ENCODE measurements at places on chromosomes 6 and 20.

DNA sequence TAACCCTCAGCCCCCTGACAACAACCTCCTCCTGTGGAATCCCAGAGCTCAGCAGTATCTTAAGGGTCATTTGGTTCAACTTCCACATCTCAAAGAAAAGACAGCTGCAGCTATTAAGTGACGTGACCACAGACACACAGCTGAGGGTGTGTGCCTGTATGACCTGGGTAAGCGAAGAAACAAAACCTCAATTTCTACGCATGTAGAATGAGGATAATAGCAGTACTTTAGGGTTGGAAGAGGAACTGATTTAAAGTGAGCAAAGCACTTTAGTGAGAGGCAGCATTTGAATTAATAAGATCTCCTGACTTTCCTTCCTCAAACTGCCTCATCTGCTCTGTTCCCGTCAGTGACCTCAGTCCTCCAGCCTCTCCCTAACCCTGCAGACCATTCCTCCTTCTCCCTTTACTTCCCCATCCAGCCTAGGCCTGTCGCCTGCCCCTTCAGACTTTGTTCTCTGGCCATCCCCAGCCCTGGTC is 6.8 kb upstream of the ARMC2 start:
- DNase-seq: no peak
- H3K27me3 ChIP-seq: peaks cover 11% of the 10 kb centered on the region
- H3K36me3 ChIP-seq: no peaks in the 10 kb centered on the region
- peaks cover 22% of the 10 kb centered on the region for H3K4me1 ChIP-seq
- H3K27ac ChIP-seq: no peak overlapping the region
- no peak overlapping the region for H3K4me3 ChIP-seq

DNA sequence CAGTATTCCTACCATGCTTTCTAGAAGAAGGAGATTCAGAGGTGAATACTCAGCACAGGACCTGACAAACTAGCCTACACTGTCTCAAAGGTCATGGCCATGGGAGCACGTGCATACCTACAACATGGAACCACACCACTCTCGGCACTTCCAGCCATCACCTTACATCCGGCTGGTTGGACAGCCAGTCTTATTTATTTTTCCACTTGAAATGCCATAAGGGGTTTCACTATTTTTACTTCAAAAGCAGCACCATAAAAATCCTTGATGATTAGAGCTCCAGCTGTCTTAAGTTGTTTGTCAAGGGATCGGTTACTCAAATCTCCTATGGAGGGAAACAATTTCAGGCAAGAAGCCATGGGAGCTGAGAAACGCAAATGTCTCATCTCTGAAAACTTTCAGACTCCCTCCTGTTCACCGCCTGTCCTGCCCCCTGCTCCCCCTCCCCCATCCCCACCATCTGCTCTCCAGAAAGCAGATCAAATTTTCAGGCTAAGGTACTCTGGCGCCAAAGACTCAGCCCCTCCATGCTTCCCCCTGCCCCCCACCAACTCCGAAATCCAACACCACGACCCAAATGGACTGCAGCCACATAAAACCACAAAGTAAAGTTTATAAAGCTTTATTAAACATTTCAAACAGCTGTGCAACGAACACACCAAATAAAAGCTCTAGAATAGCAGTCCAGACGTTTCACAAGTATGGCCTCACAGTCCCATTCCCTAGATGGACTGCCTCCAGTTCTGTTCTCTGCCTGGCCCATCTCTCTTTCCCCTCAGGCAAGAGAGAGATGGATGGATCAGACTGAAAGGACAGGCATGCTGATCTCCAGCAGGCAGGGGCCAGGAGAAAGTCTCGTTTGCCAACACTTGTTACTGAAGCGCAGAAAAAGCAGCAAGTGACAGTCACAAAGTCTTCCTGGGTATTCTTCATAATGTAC is 4.0 kb upstream of the NNAT start:
- H3K4me1 ChIP-seq: peaks cover 11% of the 10 kb centered on the region
- H3K27ac ChIP-seq: no peak overlapping the region
- no peak for DNase-seq
- H3K4me3 ChIP-seq: no peak overlapping the region

DNA sequence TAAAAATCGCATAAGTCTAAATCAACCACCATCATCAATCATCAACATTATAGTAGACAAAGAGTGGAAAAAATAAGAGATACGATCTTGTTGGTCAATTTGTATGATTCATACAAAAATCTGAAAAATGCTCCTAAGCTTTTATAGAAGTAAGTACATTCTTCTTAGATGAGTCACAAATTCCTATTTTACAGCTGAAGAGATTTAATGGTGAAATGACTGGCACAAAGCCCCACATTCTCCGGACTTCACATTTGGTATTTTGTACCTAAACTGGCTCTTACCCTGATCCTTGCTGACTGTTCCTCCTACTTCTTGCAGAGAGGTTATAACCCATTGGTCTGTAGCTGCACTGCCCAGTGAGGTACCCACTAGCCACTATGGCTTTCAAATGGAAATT is 29.9 kb upstream of the PREP start:
- no peaks in the 10 kb centered on the region for H3K4me1 ChIP-seq
- H3K27me3 ChIP-seq: no peaks in the 10 kb centered on the region
- DNase-seq: no peak
- H3K36me3 ChIP-seq: no peaks in the 10 kb centered on the region

DNA sequence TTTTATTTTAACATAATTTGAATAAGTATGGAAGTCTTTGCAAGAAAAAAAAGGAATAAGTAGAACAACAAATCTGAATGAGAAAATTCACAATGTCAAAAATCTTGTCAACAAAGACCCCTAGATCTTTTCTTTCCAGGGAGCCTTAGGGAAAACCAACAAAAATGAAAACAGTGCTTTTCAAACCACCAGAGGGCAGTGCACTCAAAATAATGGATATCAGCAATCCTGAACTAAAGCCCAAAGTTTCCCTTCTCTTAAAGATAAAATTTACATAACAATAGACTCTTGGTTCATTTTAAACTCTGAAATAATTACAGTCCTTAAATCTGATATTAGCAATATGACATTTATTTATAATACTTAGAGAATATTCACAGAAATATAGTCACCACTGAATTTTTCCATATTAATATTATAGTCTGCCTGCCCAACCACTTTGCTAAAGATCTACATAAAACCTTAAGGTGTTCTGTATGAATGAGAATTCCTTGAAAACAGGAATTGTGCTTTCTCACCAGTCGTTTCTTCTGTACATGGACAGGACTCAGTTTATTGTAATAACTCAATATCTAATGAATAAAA is 105.3 kb upstream of the BMP5 start:
- H3K27ac ChIP-seq: no peak overlapping the region
- H3K36me3 ChIP-seq: no peaks in the 10 kb centered on the region
- no peaks in the 10 kb centered on the region for H3K27me3 ChIP-seq
- DNase-seq: no peak
- H3K4me1 ChIP-seq: no peaks in the 10 kb centered on the region

DNA sequence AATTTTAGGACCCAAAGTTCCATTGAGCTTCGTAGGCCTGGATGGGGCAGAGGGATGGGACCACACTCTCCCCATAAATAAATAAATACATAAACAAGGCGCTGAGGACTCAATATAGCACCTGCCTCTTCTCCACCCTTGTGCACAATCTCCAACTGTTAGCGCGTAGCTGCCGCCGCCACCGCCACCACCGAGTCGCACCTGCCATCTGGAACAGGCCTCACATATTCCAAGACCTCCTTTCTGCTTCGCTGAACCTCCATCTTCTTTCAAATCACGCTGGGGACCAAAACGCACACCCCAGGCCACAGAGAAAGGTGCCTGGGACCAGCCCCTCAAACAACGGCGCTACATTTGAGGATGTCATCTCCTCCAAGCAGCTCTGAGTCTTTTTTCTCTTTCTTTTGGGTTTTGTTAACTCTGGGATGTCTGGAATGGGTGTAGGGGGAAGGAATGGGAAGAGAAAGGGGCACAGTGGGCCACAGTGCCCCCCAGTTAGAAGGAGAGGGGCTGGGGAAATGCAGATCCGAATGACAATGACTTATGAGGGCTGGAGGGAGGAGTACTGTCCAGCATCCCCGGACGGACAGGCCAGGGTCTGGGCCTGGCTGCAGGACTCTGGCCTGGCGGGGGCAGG is 49.7 kb downstream of the NOL4L start:
- H3K36me3 ChIP-seq: no peaks in the 10 kb centered on the region
- peaks cover 59% of the 10 kb centered on the region for H3K4me1 ChIP-seq
- peak; percentile 18 for DNase-seq
- H3K27ac ChIP-seq: peak overlapping the region; percentile 93
- H3K27me3 ChIP-seq: no peaks in the 10 kb centered on the region

Measured in T-cell (primary cell).